CD14-positive monocyte (primary cell): ENCODE measurements at places on chromosomes 4 and X. TPM values are rescaled to one million over a fixed set of nuclear protein-coding genes. Genes with fewer than 3 reads are reported as not detected.

DNA sequence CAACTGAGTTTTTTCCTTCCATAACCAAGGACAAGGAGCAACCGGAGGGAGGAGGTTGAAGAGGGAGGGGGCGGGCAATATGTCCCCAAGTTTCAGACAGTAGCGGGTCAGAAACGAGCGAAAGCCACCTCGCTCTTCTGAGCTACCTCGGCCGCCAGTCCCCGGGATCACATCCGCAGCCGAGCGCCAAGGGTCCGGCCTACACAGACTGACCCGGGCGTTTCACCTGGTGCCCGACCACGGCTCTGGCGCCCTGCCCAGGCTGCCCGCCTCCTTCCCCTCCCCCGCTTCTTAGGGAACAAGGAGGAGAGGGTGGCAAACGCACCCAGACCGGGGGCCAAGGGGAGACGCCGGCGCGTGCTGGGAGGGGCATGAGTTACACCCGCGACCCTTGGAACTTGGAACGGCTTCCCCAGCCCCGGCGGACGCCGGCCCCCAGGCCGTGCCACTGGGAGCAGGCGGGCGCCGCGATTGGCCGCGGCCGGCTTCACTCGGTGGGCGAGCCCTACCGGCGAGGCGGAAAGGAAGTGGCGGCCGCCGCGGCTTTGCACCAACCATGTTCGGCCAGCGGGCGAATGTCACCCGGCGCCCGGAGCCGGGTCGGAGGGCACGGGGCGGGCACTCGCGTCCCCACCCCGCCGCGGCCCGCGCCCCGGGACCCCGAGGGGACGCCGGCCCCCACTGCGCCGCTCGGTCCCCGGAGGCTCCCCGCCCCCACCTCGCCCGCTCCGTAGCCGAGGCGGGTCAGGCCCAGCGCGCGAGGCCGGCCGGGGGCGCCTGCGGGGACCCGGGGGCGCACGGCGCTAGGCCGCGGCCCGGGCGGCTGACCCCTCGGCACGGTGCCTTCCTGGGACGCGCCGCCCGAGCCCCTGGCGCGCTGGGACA is 1.5 kb downstream of the IRF2 start:
- H3K4me3 ChIP-seq, result peak overlapping the region; percentile 100
- H3K36me3 ChIP-seq, result peaks cover 19% of the 10 kb centered on the region
- peak overlapping the region; percentile 99 for H3K27ac ChIP-seq
- peak; percentile 59 for DNase-seq
- no peaks in the 10 kb centered on the region for H3K27me3 ChIP-seq

DNA sequence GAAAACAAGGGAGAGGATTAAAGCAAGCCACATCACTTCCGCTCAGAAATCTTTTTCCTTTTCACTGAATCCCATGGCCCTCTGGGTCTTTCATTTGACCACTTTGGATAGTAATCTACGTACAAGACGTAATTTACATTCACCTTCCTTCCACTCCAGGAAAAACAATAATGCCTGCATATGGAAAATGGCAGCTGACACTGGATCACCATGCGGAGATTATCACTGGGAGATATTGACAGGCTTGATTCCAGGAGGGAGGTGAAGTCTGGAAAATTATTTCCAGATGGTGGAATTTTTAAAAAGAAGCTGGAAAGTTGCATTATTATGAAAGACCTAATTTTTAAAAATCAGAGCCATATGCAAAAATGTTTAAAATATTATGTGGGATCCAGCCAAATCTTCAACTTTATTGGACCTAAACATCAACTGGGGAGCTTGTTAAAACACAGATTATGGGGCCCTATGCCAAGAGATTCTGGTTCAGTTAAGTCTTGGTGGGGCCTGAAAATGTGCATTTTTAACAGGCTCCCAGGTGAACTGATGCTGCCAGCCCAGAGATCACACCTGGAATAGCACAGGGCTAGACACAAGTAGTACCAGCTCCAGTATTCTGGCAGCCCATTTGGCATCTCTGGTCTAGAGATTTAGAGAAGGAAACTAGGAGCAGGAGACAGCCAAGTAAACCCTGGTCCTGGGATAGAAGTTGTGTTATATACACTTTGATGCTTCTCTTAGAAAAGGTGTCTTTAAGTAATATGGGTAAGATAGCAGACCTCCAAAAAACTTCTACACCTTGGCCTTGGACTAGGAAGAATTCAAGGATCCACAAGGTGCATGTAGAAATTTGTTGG is 290.3 kb upstream of the LDB2 start:
- H3K27ac ChIP-seq, result no peak overlapping the region
- no peaks in the 10 kb centered on the region for H3K36me3 ChIP-seq
- no peak for DNase-seq
- no peaks in the 10 kb centered on the region for H3K27me3 ChIP-seq
- H3K4me3 ChIP-seq, result no peak overlapping the region

DNA sequence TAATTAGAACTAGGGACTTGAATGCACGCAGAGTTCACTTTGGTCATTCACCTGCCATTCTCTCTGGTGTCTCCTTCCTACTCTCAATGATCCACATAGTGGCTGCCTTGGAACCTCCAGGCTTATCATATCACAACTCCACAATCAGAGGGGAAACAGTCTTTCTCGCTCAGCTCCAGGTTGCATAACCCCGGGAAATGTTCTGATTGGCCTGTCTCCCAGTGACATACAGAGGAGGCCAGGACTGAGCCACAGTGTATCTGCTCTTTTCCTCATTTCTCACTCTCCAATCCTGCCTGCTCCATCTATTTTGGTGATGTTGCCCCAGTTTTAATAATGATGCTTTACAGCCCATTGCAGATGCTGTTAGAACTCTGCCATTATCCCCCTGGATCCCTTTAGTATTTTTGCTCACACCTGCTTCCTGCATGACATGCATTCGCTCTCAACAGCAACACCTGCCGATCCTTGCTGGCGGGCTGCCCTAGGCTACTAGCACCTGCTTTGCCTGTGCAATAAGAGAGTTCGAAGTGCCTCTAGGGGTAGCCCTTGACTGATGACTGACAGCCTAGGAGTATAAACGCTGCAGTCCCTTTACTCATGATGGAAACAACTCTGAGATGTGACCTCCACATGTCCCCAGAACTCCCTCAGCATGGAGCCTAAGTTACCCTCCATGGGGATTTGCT is 211.3 kb upstream of the RPS6KA3 start:
- no peaks in the 10 kb centered on the region for H3K36me3 ChIP-seq
- no peaks in the 10 kb centered on the region for H3K4me1 ChIP-seq
- H3K27me3 ChIP-seq, result no peaks in the 10 kb centered on the region
- no peak overlapping the region for H3K27ac ChIP-seq
- H3K4me3 ChIP-seq, result no peak overlapping the region

The PCYT1B gene
- not detected for polyA plus RNA-seq
